Activated gamma-delta T cell treated with anti-CD3 and anti-CD28 coated beads, Interleukin-2, amount 50 U/mL, for 16 hours (primary cell): ENCODE measurements at places on chromosomes 5 and 9.

DNA sequence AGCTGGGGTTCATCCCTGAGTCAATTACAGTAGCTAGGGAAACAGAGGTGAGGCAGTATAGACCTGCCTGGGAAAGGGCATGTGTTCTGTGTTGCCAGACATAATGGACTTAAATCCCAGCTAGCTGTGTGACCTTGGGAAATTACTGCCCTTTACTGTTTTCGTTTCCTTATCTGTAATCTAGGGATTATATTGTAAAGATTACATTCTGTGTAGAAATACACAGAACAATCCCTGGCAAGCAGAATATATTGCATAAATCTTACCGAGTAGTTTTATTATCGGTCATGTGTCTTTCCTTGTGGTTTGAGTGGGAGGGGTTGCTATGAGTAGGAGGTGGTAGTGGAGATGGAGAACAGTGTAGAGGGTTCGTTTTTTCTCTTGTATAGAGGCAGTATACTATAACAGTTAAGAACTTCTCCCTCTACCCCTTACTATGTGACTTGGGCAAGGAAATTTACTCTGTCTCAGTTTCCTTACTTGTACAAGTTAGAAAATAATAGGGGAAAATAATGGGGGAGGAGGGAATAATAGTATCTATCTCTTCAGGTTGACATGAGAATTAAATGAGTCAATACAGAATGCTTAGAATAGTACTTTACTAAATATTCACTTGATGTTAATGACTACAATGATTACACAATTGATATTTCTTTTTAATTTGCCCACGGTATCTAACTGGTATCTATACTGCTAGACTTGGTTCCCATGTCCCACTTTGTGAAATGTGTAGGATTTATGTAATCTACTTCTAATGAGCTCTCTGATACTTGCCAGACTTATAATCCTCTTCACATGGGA is 7.1 kb upstream of the DMXL1 start:
- no peak for DNase-seq

DNA sequence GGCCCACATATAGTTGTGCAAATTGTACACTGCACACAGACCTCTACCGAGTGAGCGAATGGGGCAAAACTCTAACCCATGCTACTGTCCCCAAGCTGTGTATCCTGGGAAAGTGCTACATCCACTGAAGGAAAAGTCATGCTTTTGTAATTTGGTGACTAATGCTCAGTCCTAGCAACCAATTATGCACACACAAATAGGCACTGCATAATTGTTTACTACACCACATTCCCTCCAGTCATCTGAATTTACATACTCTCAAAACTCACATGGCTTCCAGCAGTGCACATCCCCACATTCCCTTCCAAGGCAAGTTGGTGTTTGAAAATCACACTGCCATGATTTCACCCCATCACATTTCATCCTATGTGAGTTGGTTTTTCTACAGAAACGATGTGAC is 125.9 kb upstream of the OSMR start:
- no peak for DNase-seq

GRCh38 chr5:106451998-106452397 is 1218.7 kb downstream of the EFNA5 start:
- DNase-seq: no peak

- no peak for DNase-seq
Measured at GRCh38 chr5:3599226-3600105, 3.8 kb downstream of the IRX1 start.

DNA sequence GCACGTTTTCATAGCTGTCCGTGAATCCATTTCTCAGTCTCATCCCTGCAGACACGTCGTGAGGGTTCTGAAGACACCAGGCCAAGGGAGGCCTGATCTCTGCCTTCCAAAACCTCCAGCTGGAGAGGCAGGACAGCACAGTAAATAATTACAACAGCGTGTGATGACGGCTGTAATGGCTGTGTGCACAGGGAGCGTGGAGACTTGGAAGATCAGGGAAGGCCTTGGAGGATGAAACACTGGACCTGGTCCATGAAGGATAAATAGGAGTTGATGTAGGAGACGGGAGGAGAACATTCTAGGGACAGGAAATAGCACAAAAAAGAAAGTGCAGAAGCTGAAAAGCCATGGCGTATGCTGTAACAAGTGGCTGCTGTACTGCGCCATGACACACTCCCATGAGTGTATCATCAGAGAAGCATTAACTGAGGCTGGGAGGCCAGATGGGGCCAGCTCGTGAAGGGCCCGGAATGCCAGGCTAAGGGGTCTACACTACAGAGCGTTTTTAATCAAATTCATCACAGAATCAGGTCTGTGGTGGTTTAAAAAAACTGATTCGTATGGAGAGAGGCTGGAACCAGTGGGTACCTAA is 97.2 kb downstream of the CRB2 start:
- DNase-seq: no peak

DNA sequence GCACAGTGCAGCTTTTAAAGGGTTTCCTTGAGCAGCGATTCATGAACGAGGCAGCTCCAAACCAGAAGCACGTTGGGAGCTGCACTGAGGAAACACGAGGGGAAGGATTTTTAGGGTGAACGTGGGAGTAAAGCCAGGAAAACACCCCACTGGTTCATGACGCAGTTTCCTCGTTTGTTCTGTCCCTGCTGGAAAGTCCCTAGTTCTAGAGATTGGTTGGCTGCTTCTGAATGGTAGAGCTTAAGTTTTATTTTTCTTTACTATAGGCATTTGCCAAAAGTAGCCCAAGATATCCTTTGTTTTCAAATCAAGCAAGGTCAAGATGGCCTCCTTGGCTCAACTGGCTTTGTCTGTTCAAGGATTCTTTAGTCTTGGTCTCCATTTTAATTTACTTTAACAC is 116.5 kb upstream of the CACNA1B start:
- no peak for DNase-seq

GRCh38 chr5:133523013-133523658 is 89.2 kb downstream of the FSTL4 start:
- no peak for DNase-seq

- no peak for DNase-seq
Measured at GRCh38 chr9:81814401-81814793, 113.8 kb upstream of the SPATA31D4 start.

GRCh38 chr5:34498572-34498971 is 157.6 kb upstream of the RAI14 start:
- DNase-seq: no peak

DNA sequence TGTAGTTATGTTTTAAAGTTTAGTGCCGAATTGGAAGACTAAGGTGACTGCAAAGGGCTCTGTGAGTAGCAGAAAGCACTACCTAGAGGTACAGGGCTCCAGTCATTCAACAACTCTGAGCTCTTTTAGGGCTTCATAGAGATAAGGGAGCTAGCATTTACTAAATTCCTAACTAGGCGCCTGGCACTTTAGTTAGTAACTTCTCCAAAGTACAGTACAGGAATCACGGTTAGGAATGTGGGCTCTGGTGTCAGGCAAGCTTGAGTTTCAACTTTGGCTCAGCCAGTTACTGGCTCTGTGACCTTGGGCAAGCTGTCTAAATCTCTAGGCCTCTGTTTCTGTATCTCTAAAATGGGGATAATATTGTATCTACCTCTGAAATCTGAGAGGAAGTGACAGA is 115.3 kb downstream of the SLIT3 start:
- DNase-seq: no peak

- DNase-seq: no peak
Measured at GRCh38 chr5:68457285-68457684, 241.7 kb downstream of the PIK3R1 start.
